ENCODE measurements at places on chromosomes 7 and 10.

DNA sequence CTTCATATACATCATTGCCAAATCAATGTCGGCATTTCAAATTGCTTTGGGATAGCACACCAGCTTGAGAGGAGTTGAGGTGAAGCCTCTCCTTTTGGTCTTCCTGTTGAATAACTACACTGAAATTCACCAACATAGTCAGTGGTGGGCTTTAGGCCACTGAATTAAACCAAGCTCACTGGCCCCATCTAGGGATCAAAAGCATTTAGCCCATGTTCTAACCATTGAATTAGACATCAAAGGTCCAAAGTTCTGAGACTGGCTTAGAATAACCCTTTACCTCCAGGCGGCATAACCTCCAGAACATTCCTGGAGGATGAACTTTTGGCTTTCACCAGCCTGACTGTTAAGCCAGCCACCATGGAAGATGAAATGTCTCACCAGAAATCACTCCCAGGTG, 54.6 kb downstream of the BPGM start:
- no peak for DNase-seq

DNA sequence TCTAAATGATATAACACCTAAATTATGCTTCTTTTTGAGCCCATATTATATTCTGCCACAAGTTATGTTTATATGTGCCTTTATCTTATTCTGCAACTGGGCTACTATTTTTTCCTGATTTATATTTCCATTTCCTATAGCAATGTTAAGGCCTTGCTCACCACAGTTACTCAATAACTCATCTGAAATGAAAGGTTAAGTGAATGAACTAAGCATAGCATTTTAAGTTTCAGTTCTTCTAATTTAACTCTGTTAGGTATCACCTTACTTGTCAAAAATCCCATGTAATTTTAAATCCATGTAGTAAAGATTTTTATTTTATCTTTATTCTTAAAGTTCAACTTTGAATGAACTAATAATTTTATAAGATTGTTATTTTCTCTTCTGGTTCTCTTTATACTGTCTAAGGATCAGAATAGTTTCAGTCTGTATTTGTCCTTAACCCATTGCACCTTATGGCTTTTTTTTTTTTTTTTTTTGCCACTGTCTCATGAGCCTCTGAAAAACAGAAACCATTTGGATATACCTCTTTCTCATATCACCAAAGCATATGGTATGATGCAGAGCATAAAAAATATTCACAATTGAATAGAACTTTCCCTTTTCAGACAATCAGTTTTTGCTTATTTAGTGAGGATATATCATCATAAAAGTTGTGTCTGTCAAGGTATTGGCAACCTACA, 301.8 kb upstream of the ZWINT start:
- DNase-seq: no peak

GRCh38 chr7:96045919-96046318, 273.6 kb downstream of the DYNC1I1 start:
- DNase-seq: no peak

DNA sequence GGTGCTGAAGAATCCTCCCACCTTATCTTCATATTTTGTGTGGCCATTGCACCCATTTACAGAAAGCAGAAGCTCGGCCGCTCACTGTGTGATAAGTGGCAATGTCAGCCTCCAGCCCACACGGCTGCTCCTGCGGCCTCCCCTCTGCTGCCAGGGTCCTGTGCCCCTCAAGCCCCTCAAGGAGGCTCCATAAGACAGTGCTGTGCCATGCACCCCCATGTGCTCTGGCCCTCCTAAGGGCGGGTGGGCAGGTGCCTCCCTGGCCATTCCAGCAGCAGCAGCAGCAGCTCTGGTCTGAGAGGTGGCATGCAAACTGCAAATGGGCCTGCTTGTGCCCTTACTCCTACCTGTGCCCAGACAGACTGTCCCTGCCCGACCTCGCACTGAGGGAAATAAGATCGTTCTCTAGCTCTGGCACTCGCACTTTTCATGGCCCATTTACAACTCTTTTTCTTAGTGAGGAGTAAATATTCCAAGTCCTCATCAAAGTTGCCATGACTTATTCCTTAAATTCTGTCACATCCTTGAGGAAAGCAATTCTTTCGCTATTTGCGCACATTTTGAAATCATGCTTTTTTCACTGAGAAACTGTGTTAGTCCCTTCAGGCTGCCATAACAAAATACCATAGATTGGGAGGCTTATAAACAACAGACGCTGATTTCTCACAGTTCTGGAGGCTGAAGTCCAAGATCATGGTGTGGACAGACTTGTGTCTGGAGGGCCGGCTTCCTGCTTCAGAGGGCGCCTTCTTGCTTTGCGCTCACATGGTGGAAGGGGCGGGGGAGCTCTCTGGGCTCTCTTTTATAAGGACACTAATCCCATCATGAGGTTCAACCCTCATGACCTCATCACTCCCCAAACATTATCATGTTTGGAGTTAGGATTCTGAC, 187.8 kb downstream of the COBL start:
- no peak for DNase-seq

GRCh38 chr10:114289096-114289436, 50.0 kb downstream of the VWA2 start:
- DNase-seq: no peak

DNA sequence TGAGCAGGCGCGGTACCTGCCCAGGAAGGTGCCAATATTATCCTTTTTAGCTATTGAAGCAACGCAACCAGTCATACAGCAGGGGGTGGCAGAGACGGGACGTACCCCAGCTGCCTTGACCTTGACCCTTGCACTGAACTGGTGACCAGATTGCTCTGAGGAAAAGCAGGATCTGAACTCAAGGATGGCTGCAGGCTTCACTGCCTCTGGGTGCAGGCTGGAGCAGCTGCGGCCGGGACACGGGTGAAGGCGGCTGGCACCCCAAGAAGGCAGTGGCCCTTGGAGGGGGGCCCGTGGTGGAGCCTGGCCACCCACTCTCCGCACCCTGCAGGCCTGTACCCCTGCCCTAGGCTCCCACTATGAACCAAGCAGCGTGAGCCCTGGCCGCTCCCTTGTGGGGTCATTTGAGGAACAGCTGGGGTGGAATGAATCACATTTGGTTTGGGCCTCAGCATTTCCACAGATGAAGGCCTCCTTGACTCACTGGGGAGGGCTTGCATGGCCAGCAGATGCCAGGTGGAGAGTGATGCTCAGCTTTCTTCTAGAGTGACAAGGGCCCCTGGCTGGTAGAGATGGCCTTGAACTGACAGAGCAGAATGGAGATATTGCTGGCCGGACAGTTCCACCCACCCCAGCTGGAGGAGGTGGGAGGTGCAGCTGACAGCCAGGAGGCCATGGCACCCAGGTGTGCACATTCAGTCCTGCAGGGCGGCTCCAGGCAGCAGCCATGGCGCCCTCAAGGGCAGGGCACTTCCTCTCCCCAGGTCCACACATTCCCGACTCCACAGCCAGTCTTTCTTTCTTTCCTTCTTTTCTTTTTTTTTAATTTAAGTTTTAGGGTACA, 218.7 kb downstream of the WDR37 start:
- DNase-seq: no peak

- DNase-seq: no peak
Measured at GRCh38 chr10:978826-979421, 9.3 kb upstream of the GTPBP4 start.

DNA sequence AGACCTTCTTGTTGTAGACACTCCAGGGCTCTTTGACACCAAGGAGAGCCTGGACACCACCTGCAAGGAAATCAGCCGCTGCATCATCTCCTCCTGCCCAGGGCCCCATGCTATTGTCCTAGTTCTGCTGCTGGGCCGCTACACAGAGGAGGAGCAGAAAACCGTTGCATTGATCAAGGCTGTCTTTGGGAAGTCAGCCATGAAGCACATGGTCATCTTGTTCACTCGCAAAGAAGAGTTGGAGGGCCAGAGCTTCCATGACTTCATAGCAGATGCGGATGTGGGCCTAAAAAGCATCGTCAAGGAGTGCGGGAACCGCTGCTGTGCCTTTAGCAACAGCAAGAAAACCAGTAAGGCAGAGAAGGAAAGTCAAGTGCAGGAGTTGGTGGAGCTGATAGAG, 5.5 kb downstream of the GIMAP7 start:
- DNase-seq: no peak

DNA sequence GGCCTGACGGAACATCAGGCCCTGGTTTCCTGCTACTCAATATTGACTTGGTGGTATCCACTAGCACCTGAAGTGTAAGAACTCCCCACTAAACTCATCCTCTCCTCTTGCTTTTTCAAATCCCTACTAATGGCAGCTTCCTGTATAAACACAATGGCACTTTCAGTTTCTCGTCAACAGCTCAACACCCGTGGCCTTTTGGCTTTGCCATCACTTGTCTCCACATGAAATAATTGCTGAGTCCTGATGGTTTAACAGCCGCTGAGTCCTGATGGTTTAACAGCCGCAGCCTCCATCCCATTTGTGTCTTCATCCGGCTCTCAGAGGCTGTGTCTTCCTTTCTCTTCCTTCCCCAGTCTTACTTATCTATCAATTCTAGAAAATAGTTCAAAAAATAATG, 261.4 kb upstream of the PITRM1 start:
- no peak for DNase-seq

GRCh38 chr10:60534761-60535389, 145.2 kb upstream of the ANK3 start:
- DNase-seq: no peak

DNA sequence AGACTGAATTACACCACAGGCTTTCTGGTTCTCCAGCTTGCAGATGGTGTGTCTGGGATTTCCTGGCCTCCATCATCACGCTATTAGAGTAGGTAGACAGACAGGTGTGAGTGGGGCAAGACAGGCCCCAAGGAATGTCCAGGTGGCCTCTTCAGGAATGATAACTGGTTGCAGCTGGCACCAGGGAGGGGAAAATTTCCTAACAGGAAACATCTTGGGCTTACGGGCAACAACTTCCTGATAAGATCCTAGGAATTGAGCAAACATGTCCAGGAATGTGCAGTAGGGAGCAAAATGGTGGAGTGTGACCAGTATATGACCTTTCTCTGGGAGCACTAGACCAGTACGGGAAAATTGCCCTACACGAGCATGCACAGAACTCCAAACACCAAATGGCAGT, 11.3 kb downstream of the XRCC2 start:
- DNase-seq: no peak

- DNase-seq: no peak
Measured at GRCh38 chr10:104434601-104435000, 81.0 kb downstream of the CFAP58 start.

DNA sequence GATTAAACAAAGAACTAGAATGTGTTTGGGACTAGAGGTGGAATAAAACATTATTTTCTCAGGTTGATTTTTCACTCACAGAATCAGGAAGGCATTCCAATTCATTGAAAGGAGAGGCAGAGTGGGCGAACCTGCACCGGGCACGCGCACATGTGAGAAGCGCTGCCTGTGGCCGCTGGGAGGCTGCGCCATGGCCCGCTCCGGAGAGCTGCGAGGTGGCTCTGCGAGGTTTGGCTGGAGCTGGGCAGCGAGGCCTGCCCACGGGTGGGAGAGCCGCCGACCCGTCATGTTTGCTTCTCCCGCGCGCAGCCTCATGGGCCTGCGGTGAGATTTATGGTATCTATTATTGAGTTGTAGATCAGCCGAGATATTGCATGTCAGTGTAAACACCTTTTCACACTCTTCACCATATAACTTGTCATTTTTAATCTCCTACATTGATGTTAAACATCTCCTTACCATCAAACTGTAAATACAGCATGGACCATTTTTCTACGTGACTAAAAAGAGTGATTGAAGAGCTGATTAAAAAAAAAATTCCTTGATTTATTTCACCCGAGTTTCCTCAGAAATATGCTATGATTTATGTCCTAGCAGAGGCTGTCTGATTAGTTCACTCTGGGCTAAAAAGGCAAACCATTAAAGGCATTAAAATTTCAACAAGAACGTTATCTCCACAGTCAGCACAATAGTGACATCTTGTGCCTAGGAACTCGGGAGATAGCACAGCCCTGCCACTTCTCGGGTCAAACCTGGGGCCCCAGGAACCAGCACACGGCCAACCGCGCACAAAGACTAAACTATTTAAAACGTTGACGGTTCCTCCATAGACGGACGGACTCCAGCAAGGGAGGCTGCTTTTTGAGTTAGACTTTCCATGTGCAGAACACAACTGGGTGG, 96.6 kb upstream of the RNF32 start:
- DNase-seq: no peak

DNA sequence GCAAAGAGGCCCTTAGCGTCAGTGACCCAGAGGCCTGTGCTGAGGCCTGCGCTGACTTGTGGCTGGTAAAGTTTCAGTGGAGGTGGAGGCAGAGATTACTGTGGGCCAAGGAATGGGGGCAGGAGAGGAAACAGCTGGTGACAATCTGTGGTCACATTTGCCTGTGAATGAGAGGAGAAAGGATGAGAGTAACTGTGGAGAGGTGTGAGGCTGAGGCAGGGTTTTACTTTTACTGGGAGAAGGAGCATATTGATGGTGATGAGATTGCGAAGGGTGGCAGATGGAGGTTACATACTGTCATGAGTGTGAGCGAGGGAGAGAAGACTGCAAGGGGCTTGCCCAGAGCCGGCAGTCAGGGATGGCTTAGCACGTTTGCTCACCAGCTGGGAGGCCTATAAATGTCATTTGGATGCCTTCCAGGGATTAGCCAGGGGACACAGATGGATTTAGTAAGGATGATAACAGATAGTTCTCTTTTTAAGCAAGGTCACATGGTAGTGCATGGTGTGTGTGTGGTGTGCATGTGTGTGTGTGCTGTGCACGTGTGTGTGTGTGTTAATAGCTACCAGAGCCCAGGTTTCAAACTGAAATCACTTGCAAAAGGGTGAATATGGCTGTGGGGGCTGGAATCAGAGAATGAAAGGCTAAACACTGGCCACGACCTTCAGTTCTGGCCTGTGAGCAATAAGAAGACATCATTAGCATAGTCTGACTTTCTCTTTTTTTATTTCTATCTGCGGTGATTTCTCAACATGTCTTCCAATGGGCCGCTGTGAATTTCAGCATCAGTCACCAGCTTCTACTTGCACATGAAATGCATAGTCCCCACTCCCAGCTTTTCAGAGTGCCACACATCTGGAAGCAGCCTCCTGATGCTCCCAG, 291.5 kb upstream of the ZNF32 start:
- DNase-seq: no peak

- no peak for DNase-seq
Measured at GRCh38 chr10:96400465-96400864, 41.7 kb upstream of the OPALIN start.

DNA sequence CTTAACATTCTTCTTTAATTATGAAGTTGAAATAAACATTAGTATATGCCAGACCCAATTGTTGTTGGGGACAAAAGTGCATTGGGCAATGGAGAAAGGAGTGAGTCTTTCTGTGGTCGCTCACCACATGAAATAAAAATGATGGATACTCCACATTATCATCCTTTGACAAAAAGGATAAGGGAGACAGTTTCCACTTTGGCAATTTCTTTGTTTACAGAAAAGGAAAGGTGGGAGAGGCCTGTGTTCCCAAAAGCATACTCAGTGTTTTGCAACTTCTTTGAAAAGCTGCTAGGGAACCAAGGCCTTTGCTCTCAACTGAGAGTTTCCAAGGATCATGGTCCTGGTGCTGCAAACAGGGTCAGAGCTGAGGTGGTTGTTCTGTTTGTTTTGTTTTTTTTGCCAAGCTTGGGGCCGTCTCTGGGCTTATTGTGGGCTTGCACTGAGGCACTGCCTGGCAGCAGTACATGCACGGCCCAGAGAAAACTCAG, 341.9 kb downstream of the TNS3 start:
- no peak for DNase-seq

- DNase-seq: no peak
Measured at GRCh38 chr7:45573204-45573603, 964 bp upstream of the ADCY1 start.

Data from activated naive CD4-positive, alpha-beta T cell (primary cell).